SIG-M5 (cell line): ENCODE measurements at places on chromosomes 2 and 18.

GRCh38 chr18:42548493-42548892, 567.0 kb downstream of the RIT2 start:
- no peak for DNase-seq

DNA sequence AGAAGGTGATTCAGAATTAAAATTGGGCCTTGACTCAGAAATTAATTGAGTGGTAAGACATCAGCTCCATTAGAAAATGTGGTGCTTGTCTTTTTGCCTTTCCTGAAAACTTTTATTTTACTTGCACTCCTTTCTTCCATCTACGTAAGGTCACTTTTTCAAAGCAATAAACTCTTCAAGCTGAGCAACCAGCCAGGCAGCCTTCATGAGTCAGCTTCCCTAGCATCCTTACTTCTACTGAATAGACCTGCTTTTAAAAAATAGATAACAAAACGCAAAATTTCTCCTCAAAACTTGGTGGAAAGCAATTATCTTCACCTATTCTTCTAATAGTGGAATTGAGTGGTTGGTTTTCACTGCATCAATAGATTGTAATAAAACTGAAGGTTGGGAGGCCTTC, 504.2 kb downstream of the ARHGAP15 start:
- DNase-seq: no peak

GRCh38 chr2:37971971-37972370, 46.9 kb downstream of the RMDN2 start:
- no peak for DNase-seq

DNA sequence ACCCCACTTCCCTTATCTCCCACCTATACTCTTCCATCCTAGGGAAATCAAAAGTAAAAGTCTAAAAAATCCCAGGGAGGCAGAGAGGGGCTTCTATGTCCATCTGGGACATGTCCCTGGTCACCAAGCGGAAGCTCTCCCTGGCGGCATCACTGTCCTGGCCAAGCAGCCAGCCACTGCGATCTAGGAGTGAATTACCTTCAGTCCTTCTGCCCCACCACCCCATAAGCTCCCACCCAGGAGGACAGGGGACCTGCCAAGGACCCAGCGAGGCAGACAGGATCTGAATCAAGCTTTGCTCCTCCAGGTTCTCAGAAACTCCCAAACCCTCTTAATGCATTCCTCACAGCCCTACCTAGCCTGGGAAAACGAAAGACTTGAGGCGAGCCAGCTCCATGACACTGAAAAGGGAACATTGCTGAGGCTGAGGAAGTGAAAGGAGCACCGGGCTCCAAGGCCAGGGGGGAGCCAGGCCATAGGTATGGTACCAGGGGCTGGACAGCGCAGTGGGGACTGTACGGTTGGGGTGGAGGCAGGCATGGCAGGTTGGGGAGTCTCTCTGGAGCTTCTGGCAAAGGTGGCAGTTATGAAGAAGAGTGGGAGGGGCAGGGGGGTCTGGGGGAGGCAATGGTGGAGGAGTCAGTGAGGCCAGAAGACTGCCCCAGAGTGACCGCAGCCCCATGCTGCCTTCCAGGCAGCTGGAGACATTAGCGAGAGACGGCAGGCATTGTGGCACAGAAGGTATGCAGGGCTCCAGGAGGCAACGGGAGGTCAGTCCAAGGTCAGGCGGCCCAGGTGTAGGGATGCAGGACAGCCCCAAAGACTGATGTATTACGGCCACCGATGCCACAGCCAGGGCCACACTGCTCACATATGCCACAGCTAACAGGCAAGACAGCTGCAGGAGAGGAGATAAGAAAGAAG, 2.7 kb upstream of the SLC23A3 start:
- no peak for DNase-seq

- no peak for DNase-seq
Observed at GRCh38 chr2:127361929-127362885, 25.6 kb downstream of the MAP3K2 start.

DNA sequence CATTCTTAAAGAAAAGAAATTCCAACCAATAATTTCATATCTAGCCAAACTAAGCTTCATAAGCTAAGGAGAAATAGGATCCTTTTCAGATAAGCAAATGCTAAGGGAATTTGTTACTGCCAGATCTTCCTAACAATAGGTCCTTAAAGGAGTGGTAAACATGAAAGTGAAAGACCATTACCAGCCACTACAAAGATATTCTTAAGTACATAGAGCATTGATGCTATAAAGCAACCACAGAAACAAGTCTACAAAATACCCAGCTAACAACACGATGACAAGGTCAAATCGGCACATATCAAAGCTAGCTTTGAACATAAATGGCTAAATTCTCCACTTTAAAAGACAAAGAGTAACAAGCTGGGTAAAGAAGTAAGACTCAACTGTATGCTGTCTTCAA, 188.9 kb upstream of the RPRM start:
- no peak for DNase-seq

GRCh38 chr18:62844850-62845643, 129.7 kb downstream of the PHLPP1 start:
- DNase-seq: no peak

GRCh38 chr2:28251337-28251736, 141.3 kb upstream of the FOSL2 start:
- no peak for DNase-seq

DNA sequence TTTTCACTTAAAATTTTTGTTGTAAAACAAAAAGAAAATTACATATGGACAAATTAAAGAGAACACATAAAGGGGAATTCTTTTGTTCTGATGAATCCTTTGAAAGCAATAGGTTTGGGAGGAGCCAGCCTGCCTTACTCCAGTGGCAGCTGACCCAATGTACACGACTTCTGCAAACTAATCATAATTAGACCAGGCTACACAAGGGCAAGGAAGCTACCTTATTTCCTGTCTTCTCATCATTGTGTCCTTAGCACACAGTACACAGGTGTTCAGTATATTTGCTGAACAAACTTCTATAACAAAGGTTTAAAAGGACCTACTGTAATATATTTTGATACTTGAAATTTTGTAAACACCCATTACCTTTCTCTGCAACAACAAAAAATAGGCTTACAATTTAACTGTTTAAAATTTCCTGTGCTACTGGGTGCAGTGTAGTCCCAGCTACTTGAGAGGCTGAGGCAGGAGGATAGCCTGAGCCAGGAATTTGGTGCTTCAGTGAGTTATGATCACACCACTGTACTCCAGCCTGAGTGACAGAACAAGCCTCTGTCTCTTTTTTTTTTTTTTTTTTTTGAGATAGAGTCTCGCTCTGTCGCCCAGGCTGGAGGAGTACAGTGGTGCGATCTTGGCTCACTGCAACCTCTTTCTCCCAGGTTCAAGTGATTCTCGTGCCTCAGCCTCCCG, 18.9 kb downstream of the KCNG3 start:
- no peak for DNase-seq
